Aorta (tissue), 5 donors: ENCODE measurements at places on chromosomes 3 and 15.

GRCh38 chr3:46953234-46954010 is 23.1 kb downstream of the CCDC12 start:
- DNase-seq = no peak

- no peak for DNase-seq
These were observed 57.8 kb upstream of the LEKR1 start for GRCh38 chr3:156768390-156768789.

DNA sequence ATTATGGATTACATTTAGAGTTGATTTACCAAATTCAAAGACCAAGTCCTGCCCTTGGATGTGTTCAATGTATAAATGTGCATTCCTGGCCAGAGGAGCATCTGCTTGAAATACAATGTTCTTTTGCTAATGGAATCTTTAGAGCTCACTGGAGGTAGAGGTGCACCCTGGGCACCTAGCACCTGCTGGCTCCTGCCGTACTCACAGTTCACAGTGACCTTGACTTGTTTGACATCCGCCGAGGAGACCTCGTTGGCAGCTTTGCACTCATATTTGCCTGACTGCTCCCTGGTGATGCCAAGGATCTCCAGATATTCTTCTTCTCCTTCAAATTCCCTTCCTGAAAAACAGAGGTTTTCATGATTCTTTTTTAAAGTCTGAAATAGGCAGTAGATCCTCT is 229.0 kb downstream of the GAP43 start:
- no peak for DNase-seq

DNA sequence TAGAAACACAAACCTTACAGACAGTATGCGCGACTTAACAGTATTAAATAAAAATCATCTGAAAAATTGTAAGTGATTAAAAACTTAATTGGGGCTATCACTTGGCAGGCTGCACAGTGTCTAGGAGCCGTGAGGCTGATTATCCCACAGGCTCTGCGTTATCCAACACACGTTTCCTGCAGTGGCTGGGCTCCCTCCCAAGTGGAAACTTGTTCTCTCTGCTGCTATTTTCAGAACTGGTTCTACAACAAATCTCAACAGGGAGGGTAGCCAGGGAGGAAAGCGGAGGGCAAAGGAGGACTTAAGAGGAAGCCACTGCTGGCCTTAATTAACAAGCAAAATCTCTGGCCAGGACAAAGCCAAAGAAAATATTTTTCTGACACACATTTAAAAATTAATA is 555.2 kb downstream of the MAGI1 start:
- DNase-seq = peak; percentile 49

GRCh38 chr3:51393564-51393963 is 2.5 kb downstream of the RBM15B start:
- peak; percentile 75 for DNase-seq

DNA sequence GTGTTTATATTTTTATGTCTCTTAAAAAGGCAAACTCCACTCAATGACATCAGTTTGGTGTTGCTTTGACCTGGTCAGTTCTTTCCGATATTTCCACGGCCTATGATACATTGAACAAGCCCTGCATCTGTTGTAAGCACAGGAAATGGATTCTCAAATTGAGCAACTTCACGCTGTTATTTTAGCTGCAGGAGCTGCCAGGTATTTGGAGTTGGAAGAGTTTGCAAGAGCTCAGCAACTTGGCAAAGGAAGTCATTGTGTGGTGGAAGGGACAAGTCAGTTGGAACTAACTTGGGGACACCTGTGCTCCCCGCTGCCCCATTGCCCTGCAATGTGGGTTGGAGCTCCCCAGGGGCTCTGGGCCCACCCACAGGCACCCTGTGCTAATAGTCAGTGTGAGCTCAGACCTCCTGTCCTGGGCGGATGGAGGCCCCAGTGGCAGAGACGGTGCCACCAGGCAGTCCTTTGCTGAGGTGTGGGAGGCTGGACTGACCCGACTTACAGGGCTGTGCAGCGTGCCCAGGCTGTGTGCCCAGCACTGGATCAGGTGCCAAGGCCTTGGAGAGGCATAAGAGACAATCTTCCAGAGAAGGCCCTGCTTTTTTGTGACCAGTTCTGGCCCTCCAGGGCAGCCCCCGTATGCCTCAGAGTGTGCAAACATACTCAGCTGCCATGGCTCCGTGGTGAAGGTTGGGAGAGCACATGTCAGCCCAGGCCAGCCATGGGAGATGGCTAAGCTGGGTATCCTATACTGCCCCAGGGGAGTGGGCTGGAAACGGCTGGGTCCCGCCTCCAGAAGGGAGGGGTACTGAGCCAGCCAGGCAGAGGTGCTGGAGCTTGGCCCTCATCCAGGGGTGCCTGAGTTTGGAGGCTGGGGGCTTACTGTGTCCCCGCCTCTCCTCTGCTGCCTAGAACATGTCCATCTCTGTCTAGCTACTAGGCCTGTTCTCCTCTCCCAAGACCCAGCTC is 43.5 kb downstream of the KY start:
- DNase-seq = no peak

DNA sequence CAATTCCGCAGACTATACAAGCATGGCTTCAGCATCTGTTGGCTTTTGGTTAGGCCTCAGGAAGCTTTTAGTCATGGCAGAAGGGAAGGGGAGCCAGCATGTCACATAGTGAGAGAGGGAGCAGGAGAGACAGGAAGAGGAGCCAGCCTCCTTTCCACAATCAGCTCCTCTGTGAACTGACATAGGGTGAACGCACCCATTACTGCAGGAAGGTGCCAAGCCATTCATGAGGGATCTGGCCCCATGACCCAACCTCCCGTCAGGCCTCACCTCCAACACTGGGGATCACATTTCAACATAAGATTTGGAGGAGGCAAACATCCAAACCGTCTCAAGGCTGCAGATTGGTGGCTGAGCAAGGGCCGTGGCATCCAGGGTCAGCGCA is 106.3 kb downstream of the LRRK1 start:
- peak; percentile 27 for DNase-seq

DNA sequence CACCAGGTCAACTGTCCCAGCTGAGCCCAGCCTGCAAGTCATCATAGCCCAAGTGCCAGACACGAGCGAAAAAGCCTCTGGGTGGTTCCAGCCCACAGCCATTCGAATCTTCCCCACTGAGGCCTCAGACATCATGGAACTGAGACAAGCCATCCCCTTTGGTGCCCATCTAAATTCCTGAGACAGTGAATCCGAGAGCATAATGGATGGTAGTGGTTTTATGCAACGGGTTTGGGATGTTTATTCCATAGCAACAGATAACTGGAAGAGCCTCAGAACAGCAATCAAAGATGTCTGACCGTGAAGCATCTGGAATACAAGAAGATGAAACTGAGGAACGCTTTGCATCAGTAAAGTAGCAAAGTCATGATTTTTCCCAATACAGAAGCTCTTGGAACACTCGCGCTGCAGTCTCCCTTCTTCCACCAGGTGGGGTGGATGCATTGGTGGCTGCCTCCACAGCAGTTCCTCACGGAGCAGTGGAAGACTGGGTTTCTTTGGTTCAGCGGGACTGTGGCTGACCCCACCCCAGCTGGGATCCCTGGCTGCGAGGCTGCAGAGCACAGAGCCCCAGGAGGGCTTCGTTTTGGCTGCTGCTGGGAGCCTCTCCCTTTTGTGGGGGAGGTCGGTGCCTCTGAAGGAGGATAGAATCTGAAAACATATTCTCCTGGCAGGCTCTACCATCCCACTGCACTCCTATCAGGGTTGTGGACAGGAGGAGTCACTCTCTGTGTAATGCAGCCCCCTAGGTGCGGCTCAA is 26.4 kb upstream of the PDE8A start:
- peak; percentile 88 for DNase-seq

- DNase-seq = no peak
These were observed 675 bp downstream of the TSEN2 start for GRCh38 chr3:12484983-12485327.

DNA sequence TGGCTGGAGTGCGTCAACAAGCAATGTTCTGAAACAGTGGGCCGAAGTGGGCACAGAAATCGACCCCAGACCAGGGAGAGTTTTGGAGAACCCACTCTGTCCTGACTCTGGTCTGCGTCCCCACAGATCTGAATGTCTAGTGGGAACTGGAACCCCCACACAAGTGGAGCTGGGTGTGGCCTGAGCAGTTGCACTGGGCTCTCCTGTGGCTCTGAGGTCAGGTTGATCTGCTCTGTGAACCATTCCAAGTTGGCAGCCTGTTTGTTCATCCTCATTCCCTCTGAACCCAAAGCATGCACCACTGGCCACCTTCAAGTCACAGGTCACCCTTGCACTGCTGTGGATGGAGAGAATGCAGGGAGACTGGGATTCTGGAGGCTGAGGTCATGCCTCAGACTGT is 60.5 kb downstream of the STARD5 start:
- DNase-seq = no peak

DNA sequence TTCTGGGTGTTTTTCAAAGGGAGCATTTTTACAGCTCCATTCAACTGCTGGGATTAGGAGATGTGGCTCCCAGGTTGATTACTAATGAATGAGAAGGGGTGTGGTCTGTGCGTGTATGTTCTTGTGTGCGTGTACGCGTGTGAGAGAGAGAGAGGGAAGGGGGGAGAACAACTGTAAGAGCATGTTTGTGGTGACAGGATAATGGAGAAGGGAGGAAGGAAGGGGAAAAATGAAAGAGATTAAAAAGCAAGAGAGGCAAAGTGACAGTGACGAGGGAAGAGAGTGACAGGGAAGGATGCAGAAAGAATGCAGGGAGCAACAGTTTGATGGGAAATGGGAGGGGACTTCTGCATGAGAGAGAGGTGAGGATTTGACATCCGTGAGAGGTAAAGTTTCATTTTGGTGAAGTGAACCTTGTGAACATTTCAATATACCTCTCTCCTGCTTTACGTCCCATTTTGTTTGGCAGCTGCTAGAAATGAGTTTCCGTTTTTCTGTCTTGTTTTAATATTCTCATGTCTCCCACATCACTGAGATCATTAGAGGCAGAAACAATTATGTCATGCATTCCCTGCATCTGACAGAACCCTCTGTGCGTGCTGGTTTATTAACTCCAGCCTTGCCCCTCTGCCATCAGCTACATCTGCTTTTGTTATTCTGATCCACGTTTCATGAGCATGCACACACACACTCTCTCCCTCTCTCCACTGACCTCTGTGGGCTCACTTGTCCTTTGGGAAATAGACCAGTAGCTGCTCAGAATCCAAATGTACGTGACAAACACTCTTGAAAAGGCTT is 161.6 kb downstream of the GAP43 start:
- DNase-seq = no peak

GRCh38 chr15:74400915-74401757 is 32.6 kb downstream of the SEMA7A start:
- no peak for DNase-seq

- DNase-seq = no peak
These were observed 25.3 kb downstream of the ACSBG1 start for GRCh38 chr15:78208887-78209645.

- DNase-seq = no peak
These were observed 187.2 kb downstream of the CLSTN2 start for GRCh38 chr3:140122183-140122582.

- DNase-seq = no peak
These were observed 663 bp downstream of the PDCD10 start for GRCh38 chr3:167733961-167734497.

- no peak for DNase-seq
These were observed 795.8 kb downstream of the OTOL1 start for GRCh38 chr3:162292409-162292808.

- DNase-seq = no peak
These were observed 77.5 kb upstream of the LINGO1 start for GRCh38 chr15:77710206-77710605.

DNA sequence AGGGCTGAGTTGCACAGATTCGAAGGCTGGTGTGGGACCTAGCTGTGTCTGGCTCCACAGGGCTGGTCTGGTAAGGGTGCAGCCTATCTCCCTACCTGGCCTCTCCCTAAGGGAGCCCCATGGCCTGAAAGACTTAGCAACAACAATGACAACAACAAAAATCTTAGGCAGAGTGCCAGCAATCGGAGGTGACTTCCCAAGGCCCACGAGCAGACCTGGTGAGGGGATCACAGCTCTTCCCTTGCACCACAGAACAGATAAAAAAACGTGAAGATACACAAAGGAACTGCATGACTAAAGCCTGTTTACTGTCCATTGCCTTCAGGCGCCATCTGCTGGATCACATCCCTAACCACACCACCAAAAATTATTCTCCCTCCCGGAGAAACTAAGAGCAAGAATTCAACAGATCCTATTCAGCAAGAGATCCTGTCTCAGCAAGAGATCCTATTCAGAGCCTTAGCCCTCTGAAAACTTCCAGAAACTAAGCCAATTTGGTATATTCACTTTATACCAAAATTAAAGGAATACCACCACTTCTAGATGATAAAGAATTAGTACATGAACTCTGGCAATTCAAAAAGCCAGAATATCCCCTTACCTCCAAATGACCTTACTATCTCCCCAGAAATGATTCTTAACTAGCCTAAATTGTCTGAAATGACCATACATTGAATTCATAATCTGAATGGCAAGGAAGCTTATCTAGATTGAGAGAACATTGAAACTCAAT is 24.1 kb upstream of the OR5K4 start:
- DNase-seq = no peak

- DNase-seq = no peak
These were observed 44.4 kb upstream of the SPTSSB start for GRCh38 chr3:161415506-161416231.

DNA sequence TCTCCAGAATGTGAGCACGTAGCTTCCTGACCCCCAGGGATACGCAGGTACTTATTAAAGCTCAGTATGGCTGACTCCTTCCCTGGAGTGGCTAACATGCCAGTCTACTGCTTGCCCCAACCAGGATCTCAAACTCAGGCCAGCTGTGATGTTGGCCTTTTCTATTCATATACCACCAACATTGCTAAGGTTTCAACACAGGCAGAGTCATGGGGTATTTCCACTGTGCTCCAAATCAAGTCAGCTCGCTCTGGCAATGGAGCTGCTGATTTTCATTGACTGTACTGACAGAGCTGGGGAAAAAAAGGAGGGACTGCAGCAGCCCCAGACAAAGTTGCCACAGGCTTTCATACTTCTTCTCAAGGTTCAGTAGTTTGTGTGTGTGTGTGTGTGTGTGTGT is 87.0 kb downstream of the CFAP20DC start:
- no peak for DNase-seq

DNA sequence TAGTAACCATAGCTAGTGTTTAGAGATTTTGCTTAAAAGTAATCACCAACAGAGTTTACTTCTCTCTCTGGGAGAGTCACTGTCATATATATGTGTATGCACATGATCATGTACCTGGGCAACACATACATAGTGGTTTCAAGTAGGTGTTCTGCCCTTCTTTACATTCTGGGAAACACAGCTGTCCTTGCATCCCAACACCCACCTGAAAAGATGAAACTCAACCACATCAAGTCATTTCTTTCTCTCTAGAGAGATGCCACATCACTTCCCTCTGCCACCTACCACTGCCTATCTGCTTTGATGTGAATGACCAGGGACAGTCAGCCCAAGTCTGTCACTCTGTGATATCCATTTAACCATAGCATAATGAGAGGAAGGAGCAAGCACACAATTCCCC is 155.8 kb upstream of the GADL1 start:
- no peak for DNase-seq

GRCh38 chr15:77163781-77164384 is 93.0 kb upstream of the TSPAN3 start:
- DNase-seq = no peak

- no peak for DNase-seq
These were observed 342.8 kb upstream of the ARPP21 start for GRCh38 chr3:35296533-35296932.

GRCh38 chr15:39406485-39406884 is 174.4 kb upstream of the THBS1 start:
- DNase-seq = no peak

- no peak for DNase-seq
These were observed 442.0 kb downstream of the MAGI1 start for GRCh38 chr3:65596571-65597225.

- DNase-seq = no peak
These were observed 144.3 kb upstream of the PFN2 start for GRCh38 chr3:150114873-150115540.

GRCh38 chr15:42069496-42070278 is 24.7 kb downstream of the PLA2G4D start:
- no peak for DNase-seq
